ENCODE measurements at places on chromosomes 13 and 19.

DNA sequence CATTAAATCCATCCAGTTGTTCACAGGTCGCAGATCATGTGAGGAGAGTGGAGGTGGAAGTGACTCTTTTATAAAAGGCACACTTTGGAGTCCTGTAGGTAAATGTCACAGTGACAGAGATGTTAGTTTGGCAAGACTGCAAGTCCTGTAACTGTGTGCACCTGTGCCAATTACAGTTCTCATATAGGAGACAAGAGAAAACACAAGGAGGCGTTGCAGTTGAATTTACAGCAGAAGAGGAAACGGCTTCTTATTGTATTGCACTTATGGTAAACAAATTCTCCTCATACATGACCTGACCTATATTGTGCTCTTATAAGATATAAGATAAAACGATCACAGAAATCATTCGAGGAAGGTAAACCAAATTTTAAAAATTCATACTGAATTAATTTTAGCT is 732.8 kb upstream of the SLC10A2 start:
- H3K27me3 ChIP-seq, result no peaks in the 10 kb centered on the region
- H3K36me3 ChIP-seq, result no peaks in the 10 kb centered on the region
- H3K4me3 ChIP-seq, result no peak overlapping the region
- H3K27ac ChIP-seq, result no peak overlapping the region
- no peak for DNase-seq

DNA sequence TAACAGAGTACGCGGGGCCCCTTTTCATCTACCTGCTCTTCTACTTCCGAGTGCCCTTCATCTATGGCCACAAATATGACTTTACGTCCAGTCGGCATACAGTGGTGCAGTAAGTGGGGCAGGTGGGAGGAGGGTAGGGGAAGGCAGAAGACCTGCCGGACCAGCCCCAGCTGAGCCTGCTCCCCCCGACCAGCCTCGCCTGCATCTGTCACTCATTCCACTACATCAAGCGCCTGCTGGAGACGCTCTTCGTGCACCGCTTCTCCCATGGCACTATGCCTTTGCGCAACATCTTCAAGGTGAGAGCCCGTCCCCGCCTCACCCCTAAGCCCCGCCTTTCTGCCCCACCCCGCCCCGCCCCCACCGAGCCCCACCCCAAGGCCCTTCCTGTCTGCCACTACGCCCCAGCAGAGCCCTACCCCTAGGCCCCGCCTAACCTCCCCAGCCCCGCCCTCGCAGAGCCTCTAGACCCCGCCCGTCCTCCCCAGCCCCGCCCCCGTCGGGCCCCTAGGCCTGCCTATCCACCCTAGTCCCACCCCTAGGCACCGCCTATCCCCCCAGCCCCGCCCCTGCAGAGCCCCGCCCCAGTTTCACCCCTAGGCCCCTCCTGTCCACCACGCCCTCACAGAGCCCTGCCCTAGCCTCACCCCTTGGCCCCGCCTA is 7.7 kb downstream of the NDUFB7 start:
- H3K27me3 ChIP-seq, result no peaks in the 10 kb centered on the region
- peak; percentile 68 for DNase-seq
- H3K4me1 ChIP-seq, result peaks cover 19% of the 10 kb centered on the region
- H3K27ac ChIP-seq, result peak overlapping the region; percentile 37
- no peak overlapping the region for H3K4me3 ChIP-seq
- peaks cover 4% of the 10 kb centered on the region for H3K36me3 ChIP-seq

DNA sequence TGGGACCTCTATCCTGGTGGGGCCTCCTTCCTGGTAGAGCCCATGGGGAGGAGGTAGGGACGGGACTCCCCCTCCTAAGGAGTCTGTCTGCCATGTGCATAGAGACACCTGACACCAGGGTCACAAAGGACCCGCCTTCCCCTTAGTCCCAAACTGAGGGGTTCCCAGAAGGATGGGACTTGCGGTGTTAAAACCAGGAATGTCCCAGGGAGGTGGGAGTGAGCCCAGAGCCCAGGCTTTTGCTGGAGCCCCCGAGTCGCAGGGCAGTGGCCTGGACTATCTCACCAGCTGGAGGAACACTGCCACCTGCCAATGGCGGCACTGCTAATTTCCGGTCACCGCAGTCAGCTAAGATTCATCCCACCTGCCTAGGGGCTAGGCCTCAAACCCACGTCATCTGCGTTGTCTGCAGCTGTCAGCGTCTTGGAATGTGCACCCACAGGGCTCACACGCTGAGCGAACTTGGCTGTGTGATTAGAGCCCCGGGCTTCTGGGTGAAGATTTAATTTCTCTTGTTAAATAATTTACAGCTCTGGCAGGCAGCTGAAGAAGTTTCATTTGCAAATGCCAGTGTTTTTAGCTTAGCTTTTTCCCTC is 31.9 kb upstream of the ATP11A start:
- H3K27ac ChIP-seq, result no peak overlapping the region
- H3K4me3 ChIP-seq, result no peak overlapping the region

DNA sequence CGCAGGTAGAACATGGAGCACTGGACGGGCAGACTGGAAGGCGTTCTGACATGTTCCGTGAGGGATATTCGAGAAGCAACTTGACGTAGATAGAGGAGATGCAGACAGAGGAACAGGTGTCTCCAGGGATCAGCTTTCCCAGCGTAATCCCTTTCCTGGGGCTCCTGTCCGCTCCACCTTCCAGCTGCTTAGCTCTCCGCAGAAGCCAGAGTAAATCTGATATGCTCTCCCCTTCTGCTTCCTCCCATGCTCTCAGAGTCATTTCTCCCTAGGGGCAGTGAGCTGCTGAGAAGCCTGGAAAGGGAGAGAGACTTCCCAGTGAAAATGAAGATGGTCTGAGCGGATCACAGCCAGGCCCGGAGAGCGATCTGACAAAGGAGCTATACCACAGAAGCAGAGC is 23.0 kb upstream of the OLFM4 start:
- no peak overlapping the region for H3K27ac ChIP-seq
- H3K27me3 ChIP-seq, result peaks cover 4% of the 10 kb centered on the region
- no peaks in the 10 kb centered on the region for H3K36me3 ChIP-seq
- H3K4me1 ChIP-seq, result no peaks in the 10 kb centered on the region

DNA sequence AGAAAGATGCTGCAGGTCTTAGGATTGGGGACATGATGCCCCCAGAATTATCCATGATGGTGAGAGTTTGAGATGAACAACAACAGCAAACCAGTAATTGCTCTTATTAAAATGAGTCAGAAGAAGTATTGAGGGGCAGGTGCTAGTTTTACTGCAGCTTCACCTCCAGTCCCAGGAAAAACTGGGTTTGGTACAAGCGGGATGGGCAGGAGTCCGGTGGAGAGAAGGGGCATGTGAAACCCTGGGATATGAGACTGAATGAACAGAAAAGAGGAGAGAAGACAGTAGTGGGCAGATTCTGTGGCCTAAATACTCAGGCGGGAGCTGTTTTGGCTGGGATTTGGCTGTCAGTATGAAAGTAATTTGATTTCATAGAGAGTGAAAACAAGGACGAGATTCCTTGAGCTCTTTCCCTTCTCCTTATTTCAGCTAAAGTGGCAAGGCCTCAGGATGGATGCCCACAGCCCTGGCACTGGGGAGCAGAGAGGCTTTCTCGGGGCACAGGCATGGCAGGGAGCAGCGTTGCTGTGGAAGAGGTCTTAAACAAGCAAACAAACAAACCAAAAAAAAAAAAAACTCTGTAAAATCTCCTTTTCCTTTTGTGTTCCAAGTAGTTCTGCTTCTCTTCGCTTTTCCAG is 30.7 kb downstream of the NFIX start:
- no peak overlapping the region for H3K27ac ChIP-seq
- peaks cover 5% of the 10 kb centered on the region for H3K4me1 ChIP-seq
- H3K27me3 ChIP-seq, result no peaks in the 10 kb centered on the region
- H3K4me3 ChIP-seq, result no peak overlapping the region

DNA sequence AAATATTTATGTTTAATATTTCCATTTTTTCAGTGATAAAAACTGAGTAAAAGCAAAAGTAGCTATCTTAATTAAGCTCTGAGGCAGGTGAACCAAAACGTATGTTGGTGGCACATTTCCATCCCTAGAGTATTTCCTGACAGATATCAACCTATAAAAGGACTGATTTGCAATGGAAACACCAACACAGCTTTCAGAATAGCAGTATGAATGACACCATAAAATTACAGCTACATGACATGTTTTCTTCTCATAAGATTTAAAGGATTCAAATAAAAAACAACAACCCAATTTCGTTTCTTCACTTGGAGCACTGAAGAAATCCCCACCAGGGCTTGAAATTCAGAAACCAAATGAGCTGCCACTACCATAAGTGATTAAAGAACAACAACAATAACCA is 194.4 kb downstream of the RFC3 start:
- H3K4me3 ChIP-seq, result no peak overlapping the region
- no peak overlapping the region for H3K27ac ChIP-seq
- H3K4me1 ChIP-seq, result peaks cover 3% of the 10 kb centered on the region
- H3K36me3 ChIP-seq, result no peaks in the 10 kb centered on the region
- no peak for DNase-seq

- H3K36me3 ChIP-seq, result no peaks in the 10 kb centered on the region
- H3K4me1 ChIP-seq, result no peaks in the 10 kb centered on the region
- no peak overlapping the region for H3K4me3 ChIP-seq
- no peak overlapping the region for H3K27ac ChIP-seq
Observed at GRCh38 chr13:44790289-44790688, 199.0 kb downstream of the NUFIP1 start.

GRCh38 chr13:73715114-73715910 is 418.9 kb downstream of the KLF12 start:
- no peaks in the 10 kb centered on the region for H3K36me3 ChIP-seq
- no peaks in the 10 kb centered on the region for H3K4me1 ChIP-seq
- no peak overlapping the region for H3K4me3 ChIP-seq
- no peaks in the 10 kb centered on the region for H3K27me3 ChIP-seq

- H3K36me3 ChIP-seq, result no peaks in the 10 kb centered on the region
- H3K4me3 ChIP-seq, result no peak overlapping the region
Observed at GRCh38 chr13:77359171-77359570, 32.3 kb upstream of the MYCBP2 start.

DNA sequence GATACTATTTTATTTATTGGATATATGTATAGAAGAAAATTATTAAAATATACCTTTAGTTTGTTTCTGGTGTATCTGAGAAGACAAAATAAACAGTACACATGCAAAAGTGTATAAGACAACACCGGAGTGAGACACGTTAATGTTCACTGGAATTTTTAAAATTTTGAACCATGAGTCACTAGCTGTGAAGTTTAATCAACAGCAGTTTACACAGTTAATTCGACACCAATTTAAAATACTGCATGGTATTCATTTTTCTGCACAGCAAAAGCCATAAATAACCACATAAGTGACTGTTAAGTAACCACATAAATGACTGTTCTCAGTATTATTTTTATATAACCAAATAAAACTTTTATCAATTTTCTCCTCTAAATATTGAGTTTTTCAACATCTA is 418.7 kb upstream of the NBEA start:
- H3K4me3 ChIP-seq, result no peak overlapping the region
- peaks cover 2% of the 10 kb centered on the region for H3K4me1 ChIP-seq
- no peaks in the 10 kb centered on the region for H3K36me3 ChIP-seq
- DNase-seq, result no peak

DNA sequence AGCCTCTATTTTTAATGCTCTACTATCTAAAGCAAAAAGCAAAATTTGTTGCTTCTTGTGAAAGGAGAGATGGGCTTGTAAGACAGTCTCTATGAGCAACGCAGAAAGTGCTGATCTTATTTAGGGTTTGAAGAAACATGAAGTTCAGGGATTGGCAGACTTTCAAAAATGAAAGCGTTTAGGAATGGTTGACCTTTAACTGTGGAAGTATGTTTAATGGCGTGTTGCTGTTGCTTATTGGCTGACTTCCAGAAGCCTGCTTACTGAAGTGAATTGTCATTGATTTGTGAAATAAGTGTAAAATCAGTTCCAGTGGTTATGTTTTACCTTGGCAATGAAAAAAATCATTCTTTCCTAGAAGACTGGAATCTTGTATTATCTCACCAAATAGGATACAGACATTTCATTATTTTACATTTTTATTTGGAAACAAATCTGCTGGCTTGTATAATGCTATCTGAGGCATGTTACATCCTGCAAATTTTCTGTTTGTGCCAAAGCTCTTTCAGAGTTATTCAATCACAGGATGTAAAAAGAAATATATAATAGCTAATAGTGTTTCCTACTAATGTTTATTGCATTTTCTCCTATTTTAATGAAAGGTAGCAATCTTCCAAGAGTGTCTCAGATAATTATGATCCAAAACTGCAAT is 221.3 kb upstream of the SLITRK6 start:
- DNase-seq, result no peak
- H3K36me3 ChIP-seq, result no peaks in the 10 kb centered on the region
- H3K4me1 ChIP-seq, result peaks cover 2% of the 10 kb centered on the region
- no peak overlapping the region for H3K4me3 ChIP-seq

Data from HCT116 (cell line).